PC-3 (cell line): ENCODE measurements at places on chromosomes 1 and 21.

DNA sequence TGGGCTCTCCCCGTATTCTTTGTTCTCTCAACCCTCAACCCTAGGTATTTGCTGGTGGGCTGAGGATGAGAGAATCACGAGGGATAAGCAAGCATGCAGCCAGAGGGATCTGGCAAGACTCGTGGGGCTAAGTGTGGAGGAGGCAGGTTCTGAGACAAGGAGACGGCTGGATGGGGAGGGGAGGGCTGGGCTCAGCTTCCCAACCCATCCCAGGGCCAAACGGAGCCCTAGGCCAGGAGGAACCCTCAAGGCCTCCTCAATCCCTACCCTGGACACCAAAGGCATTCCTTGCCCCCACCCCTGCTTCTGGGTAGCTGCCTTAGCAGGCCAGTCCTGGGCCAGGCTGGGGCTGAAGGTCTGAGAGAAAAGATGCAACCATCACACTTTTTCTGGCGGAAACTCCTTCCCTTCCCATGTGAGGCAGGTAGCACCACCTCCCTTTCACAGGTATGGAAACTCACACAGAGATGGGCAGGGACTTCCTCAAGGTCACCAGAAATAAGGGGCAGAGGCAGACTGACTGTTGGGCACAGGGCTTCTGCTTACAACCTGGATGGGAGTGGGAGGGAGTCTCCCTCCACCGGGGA is 6.2 kb downstream of the MEF2D start:
- DNase-seq = no peak

DNA sequence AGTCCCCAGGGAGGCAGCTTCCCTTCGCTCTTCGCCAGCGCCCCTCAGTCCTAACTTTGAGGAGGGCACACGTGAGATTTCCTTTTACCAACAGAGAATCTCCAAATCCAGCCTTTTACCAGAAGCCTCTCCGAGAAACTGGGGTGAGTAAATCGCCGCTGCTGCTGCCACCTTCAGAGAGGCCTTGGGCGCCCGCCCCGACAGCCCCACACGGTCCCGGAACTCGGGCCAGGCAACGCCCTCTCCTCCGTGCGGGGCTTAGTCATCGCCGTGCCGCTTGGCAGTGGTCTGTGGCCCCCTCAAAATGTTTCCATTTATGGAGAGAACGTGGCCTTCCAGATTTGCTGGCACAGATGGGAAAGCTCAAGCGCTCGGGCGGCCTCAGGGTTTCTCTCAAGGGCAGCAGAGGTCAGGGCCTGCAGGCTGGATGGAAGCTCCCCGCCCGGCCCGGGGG is 41.4 kb upstream of the COL6A2 start:
- DNase-seq = no peak

DNA sequence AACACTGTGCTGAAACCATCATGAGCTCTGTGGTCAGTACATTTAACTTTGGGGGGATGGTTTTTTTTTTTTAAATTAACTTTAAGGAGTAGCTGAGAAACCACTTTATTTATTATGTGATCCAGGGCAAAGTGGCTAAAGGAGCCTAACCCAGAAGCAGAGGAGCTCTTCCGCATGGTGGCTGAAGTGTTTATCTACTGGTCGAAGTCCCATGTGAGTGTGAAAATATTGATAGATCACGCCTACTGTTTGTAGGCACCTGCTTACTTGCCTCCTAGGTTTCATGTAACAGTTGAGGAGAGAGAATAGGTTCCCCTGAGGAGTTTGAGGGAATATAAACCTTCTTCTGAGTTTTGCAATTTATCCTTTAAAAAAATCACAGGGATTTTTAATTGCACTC is 181.4 kb downstream of the ZP4 start:
- no peak for DNase-seq

DNA sequence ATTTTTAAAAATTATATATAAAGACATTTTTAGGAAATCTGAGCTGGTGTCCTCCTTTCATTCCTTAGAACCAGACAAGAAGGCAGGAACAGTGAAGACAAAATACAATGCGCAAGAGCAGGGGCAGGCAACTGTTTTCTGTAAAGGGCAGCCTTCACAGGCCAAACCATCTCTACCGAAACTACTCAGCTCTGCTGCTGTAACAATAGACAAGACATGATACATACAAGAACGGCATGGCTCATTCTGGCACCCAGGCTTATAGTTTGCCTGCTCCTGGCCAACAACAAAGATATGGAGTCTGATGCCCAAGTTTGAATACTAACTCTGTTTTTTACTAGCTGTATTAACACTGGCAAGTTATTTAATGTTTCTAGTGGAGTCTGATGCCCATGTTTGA is 232.0 kb downstream of the SMYD3 start:
- no peak for DNase-seq

DNA sequence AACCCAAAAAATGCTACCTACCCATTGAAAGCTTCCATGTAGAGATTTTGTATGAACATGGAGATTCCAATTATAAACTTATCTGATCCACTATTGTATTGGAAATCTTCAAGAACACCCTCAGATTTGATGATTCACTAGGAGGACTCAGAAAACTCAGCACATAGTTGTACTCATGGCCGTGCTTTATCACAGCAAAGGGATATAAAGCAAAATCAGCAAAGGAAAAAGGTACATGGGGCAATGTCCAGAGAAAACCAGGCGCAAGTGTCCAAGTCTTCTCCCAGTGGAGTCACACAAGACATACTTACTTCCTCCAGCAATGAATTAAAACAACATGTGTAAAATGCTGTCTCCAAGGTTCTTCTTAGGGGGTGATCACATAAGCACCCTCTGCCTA is 28.9 kb downstream of the ABL2 start:
- no peak for DNase-seq
